ENCODE measurements at places on chromosomes 11 and 22.

- no peak overlapping the region for H3K4me3 ChIP-seq
- H3K36me3 ChIP-seq: no peaks in the 10 kb centered on the region
- H3K27ac ChIP-seq: no peak overlapping the region
Measured at GRCh38 chr11:29364006-29364405, 652.8 kb downstream of the KCNA4 start.

GRCh38 chr11:100785148-100785983 is 98.3 kb downstream of the ARHGAP42 start:
- no peaks in the 10 kb centered on the region for H3K27me3 ChIP-seq
- no peak for DNase-seq
- H3K36me3 ChIP-seq: no peaks in the 10 kb centered on the region
- peaks cover 10% of the 10 kb centered on the region for H3K4me1 ChIP-seq
- no peak overlapping the region for H3K27ac ChIP-seq
- H3K4me3 ChIP-seq: no peak overlapping the region

- H3K27ac ChIP-seq: no peak overlapping the region
- no peaks in the 10 kb centered on the region for H3K36me3 ChIP-seq
- no peaks in the 10 kb centered on the region for H3K27me3 ChIP-seq
- DNase-seq: no peak
- no peak overlapping the region for H3K4me3 ChIP-seq
Measured at GRCh38 chr11:69384251-69385143, 90.5 kb downstream of the MYEOV start.

DNA sequence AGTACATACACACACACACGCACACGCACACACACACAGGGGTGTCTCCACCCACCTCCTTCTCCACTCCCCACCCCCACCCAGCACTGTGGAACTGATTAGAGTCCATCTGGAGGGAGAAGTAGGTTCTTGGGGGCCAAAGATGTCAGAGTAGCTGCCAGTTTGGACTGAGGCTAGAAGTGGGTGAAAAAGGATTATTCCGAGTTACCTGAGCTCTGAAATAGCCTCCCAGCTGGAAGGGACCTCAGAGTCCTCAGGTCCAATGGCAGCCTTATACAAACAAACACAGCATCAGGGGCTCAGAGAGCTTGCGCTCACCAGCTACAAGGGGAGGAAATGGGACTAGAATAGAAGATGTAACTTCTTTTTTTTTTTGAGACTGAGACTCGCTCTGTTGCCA is 20.8 kb downstream of the IL10RA start:
- no peak for DNase-seq
- H3K27ac ChIP-seq: no peak overlapping the region
- H3K4me3 ChIP-seq: no peak overlapping the region
- no peaks in the 10 kb centered on the region for H3K36me3 ChIP-seq
- no peaks in the 10 kb centered on the region for H3K27me3 ChIP-seq

DNA sequence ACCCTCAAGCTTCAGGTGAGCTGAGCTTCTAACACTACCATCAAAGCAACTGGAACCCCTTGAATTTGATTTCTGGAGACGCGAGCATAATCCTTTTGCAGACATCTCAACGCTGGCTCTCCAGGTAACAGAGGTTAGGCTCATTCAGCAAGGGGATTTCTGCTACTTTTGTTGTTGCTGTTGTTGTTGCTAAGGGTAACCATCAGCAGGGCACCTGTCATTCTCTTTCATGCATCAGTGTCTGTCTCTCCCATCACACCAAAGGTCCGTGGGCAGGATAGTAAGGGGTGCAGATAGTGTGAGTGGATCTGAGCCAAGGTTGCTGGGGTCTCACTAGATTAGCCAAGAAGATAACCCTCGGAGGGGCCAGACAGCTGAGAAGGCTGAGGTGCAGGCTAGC is 90.3 kb downstream of the TP53I11 start:
- H3K27ac ChIP-seq: no peak overlapping the region
- H3K4me3 ChIP-seq: no peak overlapping the region
- DNase-seq: no peak
- H3K4me1 ChIP-seq: no peaks in the 10 kb centered on the region
- H3K36me3 ChIP-seq: no peaks in the 10 kb centered on the region
- no peaks in the 10 kb centered on the region for H3K27me3 ChIP-seq

GRCh38 chr11:31437742-31438435 is 68.2 kb downstream of the DNAJC24 start:
- no peaks in the 10 kb centered on the region for H3K36me3 ChIP-seq
- H3K4me1 ChIP-seq: no peaks in the 10 kb centered on the region
- no peak overlapping the region for H3K4me3 ChIP-seq
- no peak for DNase-seq
- no peaks in the 10 kb centered on the region for H3K27me3 ChIP-seq
- no peak overlapping the region for H3K27ac ChIP-seq

DNA sequence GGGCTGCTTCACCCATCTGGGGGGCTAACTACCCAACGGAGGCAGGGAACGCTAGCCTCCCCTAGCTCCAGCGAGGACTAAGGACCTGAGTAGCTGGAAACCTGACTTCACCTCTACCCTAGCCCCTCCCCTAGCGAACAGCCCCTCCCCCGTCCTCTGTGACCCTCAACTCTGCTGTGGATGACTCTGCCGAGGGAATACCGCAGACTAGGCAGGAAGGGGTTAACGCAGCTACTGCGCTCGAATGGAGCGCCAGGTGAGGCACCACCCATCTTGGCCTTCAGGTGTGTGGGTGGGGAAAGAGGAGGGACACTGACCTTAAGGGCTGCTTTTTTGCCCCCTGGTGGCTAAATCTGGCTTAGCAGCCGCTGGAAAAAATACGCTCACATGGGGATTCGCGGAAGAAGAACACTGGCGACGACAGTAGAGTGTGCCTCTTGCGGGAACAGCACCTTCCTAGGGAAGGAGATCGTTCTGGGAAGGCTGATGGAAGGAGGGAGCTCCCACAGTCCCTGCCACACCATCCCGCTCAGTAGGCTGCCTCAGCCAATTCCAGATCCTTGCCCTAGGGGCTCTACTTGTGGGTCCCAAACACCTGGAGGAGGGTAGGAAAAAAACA is 4.5 kb upstream of the BCL9L start:
- peak; percentile 97 for DNase-seq
- peak overlapping the region; percentile 96 for H3K27ac ChIP-seq
- peaks cover 46% of the 10 kb centered on the region for H3K4me1 ChIP-seq
- no peak overlapping the region for H3K4me3 ChIP-seq

DNA sequence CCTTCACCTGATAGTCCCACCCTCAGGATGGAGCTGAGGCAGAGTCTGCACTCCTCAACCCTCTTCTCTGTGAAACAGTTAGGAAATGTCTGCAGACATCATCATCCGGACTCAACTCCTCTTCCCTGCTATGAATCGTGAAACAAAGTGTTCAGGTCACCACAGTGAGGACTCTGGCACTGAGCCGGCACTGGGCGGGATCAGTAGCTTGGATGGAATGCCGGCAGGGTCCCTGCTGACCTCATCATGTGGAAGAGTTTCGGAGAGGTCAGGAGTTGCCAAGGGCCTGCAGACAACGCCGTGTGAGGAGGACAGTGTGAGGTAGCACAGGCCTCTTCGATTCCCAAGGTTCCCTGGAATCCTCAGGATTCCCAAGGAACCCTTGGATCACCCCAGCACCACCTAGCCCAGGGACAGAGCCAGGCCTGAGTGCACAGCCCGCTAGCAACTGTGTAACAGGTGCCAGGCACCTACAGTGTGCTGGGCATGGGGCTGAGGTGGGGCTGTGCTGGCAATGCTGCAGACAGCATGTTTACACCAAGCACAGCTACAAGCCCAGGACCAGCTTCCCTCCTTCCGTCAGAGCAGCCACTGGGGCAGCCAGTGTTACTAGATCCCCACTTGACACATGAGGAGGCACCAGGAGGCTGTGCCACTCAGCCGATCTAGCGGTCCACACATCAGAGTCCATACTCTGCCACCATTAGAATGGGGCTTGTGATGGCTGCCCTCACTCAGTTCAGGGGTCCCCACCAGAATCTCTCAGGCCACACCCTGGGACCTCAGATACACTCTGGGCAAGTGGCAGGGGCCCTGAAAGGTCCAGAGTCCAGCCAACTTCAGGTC is 693 bp upstream of the LINC01488 start:
- H3K27me3 ChIP-seq: no peaks in the 10 kb centered on the region
- H3K36me3 ChIP-seq: no peaks in the 10 kb centered on the region
- DNase-seq: peak; percentile 75

DNA sequence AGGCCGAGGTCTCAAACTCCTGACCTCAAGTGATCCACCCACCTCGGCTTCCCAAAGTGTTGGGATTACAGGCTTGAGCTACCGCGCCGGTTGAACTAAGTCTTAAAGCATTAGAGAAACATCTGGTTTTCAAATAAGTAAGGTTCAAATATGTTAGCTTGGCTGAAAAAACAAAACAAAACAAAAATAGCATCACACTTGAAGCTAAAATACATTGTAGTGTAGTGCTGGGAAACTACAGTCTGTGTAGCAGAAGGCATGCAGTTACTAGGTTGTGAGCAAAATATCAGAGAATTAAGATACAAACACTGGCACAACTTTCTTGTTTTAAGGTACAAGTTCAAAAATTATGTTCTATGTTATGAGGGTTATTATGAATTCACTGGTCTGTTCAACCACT is 224.8 kb upstream of the CHORDC1 start:
- no peaks in the 10 kb centered on the region for H3K36me3 ChIP-seq
- H3K4me3 ChIP-seq: no peak overlapping the region
- no peak for DNase-seq
- no peak overlapping the region for H3K27ac ChIP-seq
- no peaks in the 10 kb centered on the region for H3K4me1 ChIP-seq
- H3K27me3 ChIP-seq: no peaks in the 10 kb centered on the region

GRCh38 chr11:74288161-74288560 is 23.3 kb downstream of the P4HA3 start:
- peaks cover 8% of the 10 kb centered on the region for H3K4me1 ChIP-seq
- no peaks in the 10 kb centered on the region for H3K36me3 ChIP-seq
- no peak overlapping the region for H3K27ac ChIP-seq

DNA sequence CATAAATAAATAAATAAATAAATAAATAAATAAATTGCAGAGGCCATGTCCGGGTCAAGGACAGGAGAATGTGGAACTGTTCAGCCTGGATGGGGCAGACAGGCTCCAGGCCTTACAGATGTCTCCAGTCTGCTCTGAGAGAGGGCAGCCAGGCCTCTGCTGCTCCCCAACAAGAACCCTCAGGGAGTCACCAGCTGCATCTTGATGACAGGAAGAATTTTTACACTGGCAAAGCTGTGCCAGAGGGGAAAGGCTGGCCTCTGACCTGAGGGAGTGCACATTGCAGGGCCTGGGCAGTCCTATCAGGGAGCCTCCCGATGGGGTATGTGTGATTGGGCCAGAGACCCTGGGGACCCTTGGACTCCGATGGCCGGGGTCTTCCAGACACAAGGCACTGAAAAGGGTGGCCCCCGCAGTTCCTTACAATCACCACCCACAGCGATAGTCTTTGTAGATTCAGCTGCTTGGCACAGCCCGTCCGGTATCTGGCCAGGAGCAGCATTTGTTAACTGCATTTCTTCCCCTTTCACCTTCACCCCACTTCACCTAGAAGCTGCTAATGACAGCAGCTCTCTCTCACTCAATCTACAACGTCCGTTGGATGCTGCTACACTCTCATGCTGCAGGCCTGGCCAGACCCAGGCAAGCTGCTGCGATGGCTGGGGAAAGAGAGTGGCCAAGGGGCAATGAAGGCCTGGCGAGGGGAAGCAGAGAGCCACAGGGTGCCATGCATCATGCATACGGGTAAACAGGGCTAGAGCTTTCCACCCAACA is 8.1 kb downstream of the MOGAT2 start:
- no peak overlapping the region for H3K27ac ChIP-seq
- no peak for DNase-seq
- no peaks in the 10 kb centered on the region for H3K4me1 ChIP-seq
- H3K4me3 ChIP-seq: no peak overlapping the region
- H3K36me3 ChIP-seq: no peaks in the 10 kb centered on the region
- no peaks in the 10 kb centered on the region for H3K27me3 ChIP-seq

DNA sequence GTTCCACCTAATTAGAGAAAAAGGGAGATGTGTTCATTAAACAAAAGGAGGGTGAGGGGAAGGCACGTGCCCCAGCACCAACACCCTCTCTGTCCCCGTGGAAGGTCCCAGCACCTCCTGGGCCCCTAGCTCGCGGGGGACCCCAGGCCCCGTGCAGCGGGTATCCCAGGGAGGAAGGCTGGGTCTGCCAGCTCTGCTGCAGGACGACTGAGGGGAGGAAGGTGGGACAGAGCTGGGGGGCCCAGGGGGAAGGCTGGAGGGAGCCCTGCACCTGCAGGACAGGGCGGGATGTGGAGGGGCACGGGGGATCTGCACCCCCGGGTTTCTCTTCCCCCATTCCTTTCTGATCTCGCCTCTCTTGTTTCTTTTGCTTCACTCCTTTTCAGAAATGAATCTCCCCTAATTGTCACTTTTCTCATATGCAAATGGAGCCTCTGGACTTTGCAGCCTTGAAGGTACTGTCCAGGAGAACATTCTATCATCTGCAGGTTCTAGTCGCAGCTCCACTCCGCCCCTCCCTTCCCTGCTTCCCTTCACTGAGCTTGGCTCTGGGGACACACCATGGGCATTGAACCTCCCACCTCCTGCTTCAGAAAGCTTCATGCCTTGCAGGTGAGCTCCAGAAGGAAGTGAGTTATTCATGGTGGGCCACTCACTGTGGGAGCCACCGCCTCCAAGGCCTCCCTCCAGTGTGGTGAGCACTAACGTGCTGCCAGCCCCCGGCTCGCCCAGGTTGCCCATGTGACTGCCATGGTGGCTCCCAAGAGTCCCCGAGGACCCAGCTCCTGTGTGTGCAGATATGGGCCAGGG is 111.0 kb downstream of the ST3GAL4 start:
- no peak for DNase-seq
- no peaks in the 10 kb centered on the region for H3K36me3 ChIP-seq
- peaks cover 10% of the 10 kb centered on the region for H3K27me3 ChIP-seq
- H3K4me3 ChIP-seq: no peak overlapping the region
- no peak overlapping the region for H3K27ac ChIP-seq
- H3K4me1 ChIP-seq: no peaks in the 10 kb centered on the region

- no peak for DNase-seq
- no peak overlapping the region for H3K4me3 ChIP-seq
- H3K4me1 ChIP-seq: peaks cover 11% of the 10 kb centered on the region
- H3K27ac ChIP-seq: no peak overlapping the region
Measured at GRCh38 chr11:117986981-117987574, 884 bp downstream of the IL10RA start.

DNA sequence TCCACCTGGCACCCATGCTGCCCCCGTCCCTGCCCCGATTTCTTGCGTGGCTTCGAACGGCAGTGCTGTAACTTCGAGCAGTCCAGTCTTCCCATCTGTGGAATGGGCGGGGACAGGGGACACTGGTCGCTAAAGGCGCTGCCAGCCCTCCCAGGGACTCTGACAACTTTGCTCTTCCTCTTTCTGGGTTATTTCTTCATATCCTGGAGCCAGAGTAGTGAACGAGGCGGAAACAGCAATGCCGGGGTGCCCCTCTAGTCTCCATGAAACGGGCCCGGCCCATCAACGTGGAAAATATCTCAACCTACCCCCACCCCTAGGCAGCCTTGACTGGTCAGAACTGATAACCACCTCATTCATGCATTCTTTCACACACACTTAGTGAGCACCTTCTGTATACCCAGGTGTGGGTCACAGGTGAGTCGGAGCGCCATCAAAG is 42.8 kb downstream of the TRIOBP start:
- no peak overlapping the region for H3K27ac ChIP-seq
- no peaks in the 10 kb centered on the region for H3K36me3 ChIP-seq
- peaks cover 6% of the 10 kb centered on the region for H3K4me1 ChIP-seq
